ENCODE measurements at places on chromosomes 16 and 17.

DNA sequence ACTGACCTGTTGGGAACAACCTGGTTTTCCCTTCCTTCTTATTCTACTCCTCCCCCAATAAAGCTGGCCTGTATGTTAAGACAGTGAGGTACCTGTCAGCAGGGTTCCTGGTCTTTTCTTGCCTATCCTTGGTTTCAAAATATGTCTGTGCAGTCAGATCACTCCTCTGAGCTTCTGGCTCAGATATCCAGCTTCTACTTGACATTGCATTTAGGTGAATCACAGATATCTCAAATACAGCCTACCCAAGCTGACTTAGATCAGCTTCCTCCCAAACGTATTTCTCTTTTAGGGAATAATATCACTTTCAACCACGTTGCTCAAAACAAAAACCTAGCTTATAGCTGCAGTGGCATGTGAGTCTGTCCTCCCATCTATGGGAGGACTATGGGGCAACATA, 48.7 kb downstream of the TEX14 start:
- DNase-seq, result peak; percentile 42

- no peak for DNase-seq
These were observed 24.8 kb downstream of the RANBP10 start for GRCh38 chr16:67781565-67781921.

- DNase-seq, result no peak
These were observed 87.5 kb upstream of the WSB1 start for GRCh38 chr17:27206447-27206846.

GRCh38 chr17:41511116-41511515, 5.7 kb upstream of the KRT13 start:
- DNase-seq, result no peak

GRCh38 chr17:28317099-28317965, 1.7 kb upstream of the TMEM97 start:
- no peak for DNase-seq

DNA sequence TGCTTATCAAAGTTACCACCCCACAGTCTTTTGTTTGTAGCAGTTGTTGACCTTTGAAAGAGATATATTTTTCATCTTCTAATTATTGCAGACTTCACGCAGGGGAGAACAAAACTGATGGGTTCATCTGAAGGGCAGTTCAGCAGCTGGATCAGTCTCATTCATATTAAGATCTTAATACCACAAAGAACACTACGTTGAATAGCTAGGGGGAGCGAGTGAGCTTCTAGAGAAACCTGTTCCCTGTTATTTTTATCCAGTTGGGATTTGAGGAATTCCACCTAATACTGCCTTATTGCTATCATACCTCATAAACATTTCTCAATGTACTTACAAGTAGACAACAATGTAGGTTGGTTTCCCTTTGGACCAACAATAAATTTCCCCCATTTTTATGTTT, 306.1 kb upstream of the KIF2B start:
- DNase-seq, result no peak

GRCh38 chr16:69928856-69929400, 22.2 kb upstream of the CLEC18A start:
- no peak for DNase-seq

DNA sequence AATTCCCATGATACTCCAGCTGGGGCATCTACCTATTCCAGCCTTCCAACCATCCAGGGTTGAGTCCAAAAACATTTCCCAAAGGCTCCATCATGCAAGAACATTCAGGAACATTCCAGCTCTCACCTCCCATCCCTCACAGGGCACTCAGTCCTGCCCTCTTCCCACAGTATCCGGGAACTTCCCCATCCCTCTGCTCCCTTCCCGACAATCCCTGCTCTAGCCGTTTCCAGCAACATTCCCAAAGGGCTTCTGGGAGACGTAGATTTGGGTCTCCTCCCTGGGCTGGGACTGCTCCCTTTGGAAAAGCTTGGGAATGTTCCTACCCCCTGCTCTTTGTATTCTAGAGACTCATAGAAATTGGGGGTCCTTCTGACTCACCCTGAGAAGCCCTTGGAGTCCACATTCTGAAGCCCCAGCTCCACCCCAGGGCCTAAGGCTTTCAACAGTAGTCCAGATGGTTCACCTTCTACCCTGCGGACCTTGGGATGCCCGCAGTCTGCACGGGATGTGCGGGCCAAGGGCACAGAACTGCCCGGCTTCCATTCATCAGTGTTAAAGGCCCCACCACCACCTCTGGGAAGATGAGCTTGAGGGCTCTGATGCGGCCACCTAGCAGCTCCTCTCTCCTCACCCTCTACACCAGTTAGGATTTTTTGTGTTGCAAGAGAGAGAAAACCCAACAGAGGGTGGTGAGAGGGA, 25.4 kb downstream of the NGFR start:
- DNase-seq, result no peak

DNA sequence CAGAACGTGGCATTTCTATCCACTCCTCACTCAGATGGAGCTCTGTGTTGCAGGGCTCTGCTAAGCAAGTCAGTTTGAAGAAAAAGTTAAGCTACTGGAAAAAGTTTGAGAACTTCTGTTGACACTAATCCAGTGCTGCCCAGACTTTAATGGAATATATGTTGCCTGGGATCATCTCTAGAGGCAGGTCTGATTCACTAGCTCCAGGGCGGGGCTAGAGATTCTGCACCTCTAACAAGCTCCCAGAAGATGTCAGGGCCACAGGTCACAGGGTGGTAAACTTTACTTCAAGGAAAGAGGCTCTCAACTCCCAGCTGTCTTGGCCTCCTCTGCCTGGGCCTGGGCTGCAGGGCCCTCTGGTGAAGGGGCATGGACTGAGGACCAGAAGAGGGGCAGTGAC, 6.8 kb downstream of the TTYH2 start:
- no peak for DNase-seq

DNA sequence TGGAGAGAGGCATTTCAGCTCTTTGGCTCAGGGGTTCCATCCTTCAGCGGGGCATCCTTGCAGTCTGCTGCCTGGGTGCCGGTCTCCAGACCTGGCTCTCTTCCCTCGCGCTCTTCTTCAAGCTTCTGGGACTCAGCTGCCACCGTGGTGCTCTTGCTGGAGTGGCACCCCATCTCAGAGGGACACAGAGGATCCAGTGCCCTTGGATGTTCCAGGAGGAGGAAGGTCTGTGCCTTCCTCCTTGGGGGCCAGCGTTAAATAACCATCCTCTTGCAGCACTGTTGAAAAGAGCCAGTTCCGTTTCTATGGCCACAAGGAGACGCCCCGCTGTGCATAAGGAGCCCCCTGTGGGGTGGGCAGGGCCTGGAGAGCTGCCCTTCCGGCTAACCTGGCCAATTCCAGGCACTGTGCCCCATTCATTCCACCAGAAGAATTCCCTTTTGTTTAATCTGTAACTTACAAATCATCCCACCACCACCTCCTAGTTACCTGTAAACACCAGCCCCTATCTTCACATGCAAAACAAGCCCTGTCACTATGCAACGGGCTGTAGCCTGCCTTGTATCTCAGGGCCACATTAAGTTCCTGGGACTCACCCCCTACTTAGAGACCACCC, 8.6 kb downstream of the CHD9NB start:
- DNase-seq, result no peak

DNA sequence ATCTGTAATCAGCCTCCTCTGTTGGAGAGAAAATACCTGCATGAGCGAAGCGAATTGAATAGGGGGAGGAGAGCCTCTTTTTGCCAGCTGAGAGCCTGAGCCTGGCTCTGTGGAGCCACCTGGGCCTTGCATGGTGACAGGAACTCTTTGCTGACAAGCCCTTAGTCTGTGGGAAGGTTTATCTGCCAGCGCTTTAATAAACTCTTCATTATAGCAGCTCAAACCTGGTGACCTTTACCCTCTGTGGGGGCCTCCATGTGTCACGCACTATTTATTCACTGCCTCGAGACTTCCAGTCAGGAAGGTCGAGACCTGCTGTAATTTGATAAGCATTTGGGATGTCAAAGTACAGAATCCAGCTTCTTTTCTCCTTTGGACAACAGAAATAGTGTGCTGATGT, 282.6 kb downstream of the CBLN1 start:
- no peak for DNase-seq

- no peak for DNase-seq
These were observed 17.5 kb downstream of the CMTM3 start for GRCh38 chr16:66621973-66622372.

GRCh38 chr17:32327911-32328310, 14.1 kb downstream of the C17orf75 start:
- DNase-seq, result no peak

GRCh38 chr17:70295329-70295728, 126.0 kb downstream of the KCNJ2 start:
- no peak for DNase-seq

DNA sequence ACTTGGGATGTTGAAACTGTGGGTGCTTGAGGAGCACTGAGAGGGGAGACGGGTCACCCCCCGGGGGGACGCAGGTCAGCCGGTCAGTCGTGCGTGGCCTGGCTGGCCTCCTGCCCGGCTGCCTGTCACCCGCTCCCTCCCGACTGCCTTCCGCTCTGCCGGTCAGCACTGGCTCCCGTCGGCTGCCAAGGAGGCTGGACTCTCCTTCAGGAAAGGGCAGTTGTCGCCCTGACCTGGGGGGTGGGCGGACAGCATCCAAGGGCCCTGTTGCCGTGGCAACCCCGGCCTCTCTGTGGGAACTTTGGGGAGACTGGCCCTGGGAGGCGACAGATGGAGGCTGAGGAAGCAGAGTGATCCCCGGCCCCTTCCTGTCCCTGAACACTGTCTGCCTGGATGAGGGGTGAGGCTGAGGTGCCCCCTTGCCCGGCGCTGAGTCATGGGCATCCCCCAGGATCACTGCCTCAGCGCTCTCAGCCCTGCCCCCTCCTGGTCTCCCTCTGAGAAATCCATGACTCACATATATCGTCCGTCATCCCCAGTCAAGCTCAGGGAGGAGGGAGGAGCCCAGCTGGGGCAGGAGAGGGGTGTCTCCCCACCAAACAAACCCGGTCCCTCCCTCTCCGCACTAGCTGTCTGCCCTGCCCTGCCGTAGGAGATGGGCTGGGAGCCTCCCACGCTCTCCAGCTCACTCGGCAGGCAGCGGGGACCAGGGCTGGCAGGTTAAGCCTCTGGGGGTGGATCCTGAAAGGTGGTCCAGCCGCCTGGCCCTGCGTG, at the start of gene ADGRG1:
Gene ADGRG1, plus strand, starts transcription at position 623 of the 774 bp plus-strand sequence. CDS start 21,658 bp downstream, outside the sequence.
- DNase-seq, result peak; percentile 80

DNA sequence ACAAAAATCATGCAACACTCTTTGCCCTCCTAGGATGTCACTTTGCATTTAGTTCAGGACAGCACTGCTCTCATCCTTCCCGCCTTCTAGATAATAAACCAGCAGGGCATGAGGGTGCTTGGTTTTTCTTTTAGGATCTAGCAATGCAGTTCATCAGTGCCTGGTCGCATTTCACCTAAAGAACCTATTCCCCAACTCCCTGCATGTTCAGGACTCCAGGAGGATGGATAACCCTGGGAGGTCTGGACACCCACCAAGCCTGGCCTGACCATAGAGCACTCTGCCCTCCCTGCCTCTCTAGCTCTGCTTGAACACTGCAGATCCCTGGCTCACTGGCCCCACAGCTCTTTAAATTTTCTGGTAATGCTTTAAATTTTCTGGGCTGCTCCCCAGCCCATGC, 2.6 kb downstream of the SLFN12 start:
- DNase-seq, result no peak

DNA sequence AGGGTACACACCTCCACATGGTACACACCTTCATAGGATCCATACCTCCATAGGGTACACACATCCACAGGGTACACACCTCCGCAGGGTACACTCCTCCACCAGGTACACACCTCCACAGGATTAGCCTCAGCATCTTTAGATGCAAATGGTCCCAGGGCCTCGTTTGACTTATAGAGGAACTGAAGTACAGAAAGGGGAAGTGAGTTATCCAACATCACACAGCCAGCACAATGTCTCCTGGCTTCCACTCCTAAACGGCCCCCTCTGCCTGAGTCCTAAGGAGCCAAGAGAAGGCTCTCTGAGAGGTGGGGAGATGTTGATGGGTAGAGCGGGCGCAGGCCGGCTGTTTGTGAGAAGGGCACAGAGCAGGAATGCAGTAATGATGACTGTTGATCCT, 12.0 kb downstream of the FOXN1 start:
- no peak for DNase-seq

DNA sequence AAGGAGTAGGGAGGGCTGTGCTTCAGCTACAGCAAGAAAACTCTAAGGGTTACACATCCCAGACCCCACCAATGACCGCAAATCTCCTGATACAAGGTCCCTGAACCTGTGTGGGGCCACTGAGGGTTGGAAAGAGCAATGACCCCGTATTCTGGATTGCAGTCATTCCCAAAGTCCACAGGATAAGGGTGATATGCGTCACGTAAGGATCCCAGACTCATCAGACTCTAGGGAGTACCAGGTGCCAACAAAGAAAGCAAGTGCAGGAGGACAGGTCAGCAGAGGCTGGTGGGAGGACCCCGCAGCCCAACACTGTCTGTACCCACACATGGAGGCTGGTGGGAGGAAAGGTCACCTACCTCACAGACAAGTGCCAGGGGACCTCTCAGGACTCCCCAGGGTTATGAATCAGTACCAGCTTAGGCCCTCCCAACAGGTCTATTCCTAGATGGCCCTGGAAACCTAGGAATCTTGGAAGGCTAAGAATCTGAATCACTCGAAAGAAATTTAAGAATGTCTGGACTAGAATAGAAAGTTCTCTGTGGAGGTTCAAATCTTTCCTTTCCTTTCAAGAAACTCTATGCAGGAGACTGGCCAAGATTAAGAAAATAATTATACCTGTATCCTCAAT, 16.2 kb downstream of the PITPNA start:
- no peak for DNase-seq

GRCh38 chr16:88285514-88285822, 97.3 kb upstream of the ZNF469 start:
- no peak for DNase-seq

- no peak for DNase-seq
These were observed 33.4 kb downstream of the UBE2G1 start for GRCh38 chr17:4333041-4333440.

GRCh38 chr16:9847146-9847545, 335.1 kb downstream of the GRIN2A start:
- DNase-seq, result no peak

DNA sequence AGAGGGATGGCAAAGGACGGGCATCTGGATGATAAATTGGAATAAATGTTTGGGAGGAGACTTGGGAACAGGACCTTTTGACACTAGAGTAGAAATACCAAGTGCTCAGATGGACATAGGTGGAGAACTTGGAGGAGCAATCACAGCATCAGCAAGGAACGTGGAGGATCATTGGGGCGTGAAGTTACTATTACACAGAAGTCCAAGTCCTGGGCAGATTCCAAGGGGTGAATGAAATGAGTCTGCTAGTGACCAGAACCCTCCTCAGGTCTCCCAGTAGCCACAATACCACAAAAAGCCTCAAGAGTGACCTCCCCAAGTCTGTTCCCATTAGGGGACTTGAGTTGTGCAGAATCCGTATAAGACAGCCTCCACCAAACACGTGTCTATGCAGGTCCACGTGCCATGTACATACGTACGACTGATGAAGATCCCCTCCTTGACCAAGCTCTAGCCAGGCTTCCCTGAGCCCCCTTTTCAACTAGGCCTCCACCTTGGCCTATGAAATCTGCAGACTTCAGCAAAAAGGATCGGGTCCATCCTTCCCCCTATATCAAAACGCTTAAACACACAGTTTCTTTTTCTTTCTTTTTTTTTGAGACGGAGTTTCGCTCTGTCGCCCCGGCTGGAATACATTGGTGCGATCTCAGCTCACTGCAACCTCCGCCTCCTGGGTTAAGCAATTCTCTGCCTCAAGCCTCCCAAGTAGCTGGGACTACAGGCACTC, 2.2 kb downstream of the C17orf67 start:
- no peak for DNase-seq

GRCh38 chr17:18319604-18320256, 4.6 kb downstream of the SMCR8 start:
- peak; percentile 34 for DNase-seq

All from AG04450 (cell line).